Activated CD4-positive, CD25-positive, alpha-beta regulatory T cell treated with anti-CD3 and anti-CD28 coated beads, Interleukin-2, amount 50 U/mL, for 72 hours (primary cell): ENCODE measurements at places on chromosomes 6 and 20.

DNA sequence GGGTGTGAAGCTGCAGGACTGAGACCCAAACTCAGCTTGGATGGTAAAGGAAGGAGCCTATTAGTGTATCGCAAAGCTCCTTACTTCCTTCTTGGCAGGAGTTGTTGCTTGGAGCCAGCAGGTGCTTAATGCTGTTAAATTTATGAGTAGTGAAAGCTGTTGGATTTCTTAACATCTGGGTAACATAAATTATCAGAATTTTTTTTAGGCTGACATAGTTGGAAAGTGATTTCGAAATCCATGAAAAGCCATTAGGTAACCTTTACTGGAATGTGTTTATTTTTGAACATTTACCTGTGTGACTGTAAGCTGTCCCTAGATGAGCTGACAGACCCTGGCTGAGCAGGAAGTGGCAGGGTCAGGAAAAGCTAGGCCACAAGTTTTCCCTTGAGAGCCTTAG, 470.4 kb upstream of the SLC35B3 start:
- no peak for DNase-seq

- DNase-seq: no peak
These were observed 147.5 kb upstream of the PLN start for GRCh38 chr6:118400582-118400981.

DNA sequence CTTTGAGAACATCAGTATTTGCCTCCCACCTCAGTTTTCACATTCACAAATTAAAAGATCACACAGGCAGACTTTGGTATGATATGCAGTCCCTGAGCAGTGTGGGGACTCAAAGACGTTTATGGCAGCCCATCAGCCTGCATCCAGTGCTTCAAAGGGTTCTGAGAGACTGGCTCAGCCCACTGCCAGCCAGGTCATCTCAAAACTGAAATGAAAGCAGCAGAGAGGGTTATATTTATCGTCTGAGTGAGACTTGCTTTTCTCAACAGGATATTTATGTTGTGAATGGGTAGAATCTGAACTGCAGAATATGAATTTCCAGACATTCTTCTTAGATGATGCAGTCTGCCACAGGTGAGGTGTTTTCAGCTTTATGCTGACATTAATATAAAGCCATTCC, 159.8 kb downstream of the NRN1 start:
- DNase-seq: no peak

- no peak for DNase-seq
These were observed 201.0 kb upstream of the FOXQ1 start for GRCh38 chr6:1110941-1111349.

GRCh38 chr20:40778894-40779496, 90.0 kb upstream of the MAFB start:
- DNase-seq: no peak

GRCh38 chr6:34723203-34723602, 26.6 kb upstream of the ILRUN start:
- no peak for DNase-seq

- no peak for DNase-seq
These were observed 68.2 kb upstream of the KHDRBS2 start for GRCh38 chr6:62354261-62354660.

- DNase-seq: no peak
These were observed 66.3 kb downstream of the NOL4L start for GRCh38 chr20:32518593-32519380.
